Activated CD8-positive, alpha-beta memory T cell treated with anti-CD3 and anti-CD28 coated beads, Interleukin-2, amount 10 ng/mL, durations not matched to agents 7 days and 5 days (primary cell): ENCODE measurements at places on chromosomes 6 and 20. TPM values are rescaled to one million over a fixed set of nuclear protein-coding genes. Genes with fewer than 3 reads are reported as not detected.

The SPDEF gene
- total RNA-seq: not detected

DNA sequence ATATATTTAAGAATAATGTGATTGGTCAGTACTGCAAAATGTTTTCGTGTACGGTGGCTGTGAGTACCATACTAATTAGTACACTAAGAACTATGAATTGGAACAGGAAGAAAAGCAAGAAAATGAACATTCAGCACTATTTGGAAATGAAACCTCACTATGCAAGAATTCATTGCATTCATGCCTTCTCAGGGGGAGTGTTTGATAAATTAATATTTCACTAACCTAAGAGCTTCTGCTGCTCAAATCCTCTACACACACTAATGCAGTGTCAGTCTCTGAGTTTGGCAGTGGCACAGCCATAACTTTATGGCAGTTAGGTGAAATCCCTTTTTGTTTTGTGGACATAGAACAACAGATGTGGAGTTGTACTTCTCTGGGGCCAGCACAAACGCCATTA, 60.1 kb downstream of the SLC16A10 start:
- no peaks in the 10 kb centered on the region for H3K4me1 ChIP-seq
- peaks cover 18% of the 10 kb centered on the region for H3K27me3 ChIP-seq
- no peak overlapping the region for H3K27ac ChIP-seq

DNA sequence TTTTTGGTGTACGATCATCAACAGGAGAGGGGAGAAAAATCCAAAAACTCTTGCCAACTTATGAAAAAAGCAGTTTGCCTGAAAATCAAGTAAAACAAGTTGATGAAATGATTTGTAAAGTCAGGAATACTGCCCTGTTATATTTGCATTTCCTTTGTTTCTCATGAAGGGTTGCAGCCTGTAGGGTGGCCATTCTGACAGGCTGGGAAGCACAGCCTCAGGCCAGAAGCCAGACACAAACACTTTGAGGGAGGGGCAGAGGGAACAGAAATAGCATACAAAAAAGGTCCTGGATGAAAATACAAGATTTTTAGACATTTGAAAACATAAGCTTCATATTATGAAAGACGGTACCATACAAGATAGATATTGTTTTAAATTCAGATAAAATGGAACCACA, 109.8 kb downstream of the DTNBP1 start:
- peaks cover 2% of the 10 kb centered on the region for H3K36me3 ChIP-seq
- H3K4me3 ChIP-seq: no peak overlapping the region
- H3K27ac ChIP-seq: no peak overlapping the region

DNA sequence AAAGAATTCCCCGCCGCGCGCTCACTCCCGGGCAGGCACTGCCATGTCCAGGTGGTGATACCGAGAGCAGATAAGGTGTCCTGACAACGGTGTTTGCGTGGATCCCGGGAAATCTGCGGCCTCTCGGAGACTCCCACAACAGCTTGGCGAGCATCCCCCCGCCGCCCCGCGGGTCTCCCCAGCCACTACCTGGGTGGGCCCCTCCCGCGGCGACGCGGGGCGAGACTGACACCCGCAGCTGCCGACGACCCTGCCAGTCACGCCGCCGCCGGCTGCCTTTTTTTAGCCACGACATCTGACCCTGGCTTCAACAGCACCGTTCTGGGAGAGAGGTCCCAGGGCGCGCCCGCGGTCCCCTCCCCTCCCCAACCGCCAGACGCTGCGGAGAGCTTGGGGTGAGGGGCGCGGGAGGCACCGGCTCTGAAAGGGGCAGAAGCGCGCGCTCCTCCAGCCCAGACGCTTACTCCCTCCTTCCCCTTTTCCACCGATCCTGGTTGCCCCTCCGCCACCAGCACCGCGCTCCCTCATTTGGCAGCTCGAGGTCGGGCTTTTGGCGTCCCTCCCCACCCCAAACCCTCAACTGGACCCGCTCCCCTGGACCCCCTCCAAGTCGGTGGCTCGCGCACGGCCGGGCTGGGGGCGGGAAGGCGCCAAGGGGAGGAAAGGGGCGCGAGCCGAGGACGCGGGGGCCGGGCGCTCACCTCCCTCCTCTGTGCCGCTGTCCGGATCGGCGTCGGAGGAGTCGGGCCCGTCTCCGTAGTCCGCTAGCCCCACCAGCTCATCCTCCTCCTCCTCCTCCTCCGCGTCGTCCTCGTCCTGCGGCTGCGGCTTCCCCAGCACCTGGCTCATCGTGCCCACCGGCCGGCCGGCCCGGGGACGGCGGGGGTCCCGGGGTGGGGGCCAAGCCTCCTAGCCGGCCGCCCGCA, 665 bp downstream of the RRAGD start:
- H3K36me3 ChIP-seq: no peaks in the 10 kb centered on the region
- DNase-seq: peak; percentile 55
- no peak overlapping the region for H3K27ac ChIP-seq
- H3K4me3 ChIP-seq: peak overlapping the region; percentile 83
- peaks cover 54% of the 10 kb centered on the region for H3K27me3 ChIP-seq

DNA sequence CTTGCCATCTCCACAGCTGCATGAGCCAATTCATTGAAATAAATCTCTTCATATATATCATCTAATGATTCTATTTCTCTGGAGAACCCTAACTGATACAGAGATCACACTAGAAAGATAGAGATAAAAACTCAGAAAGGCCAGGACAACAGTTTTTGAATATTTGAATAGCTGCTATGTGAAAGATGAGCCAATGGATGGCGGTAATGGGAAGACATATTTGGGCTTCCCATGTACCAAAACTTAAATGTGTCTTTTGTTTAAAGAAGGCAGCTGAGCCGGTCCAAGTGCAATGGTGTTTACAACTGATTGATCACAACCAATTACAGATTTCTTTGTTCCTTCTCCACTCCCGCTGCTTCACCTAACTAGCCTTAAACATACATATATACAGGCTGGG, 35.1 kb downstream of the SGK1 start:
- DNase-seq: no peak
- H3K27me3 ChIP-seq: peaks cover 4% of the 10 kb centered on the region
- no peak overlapping the region for H3K4me3 ChIP-seq
- H3K36me3 ChIP-seq: peaks cover 2% of the 10 kb centered on the region
- no peak overlapping the region for H3K27ac ChIP-seq
